Mesenchymal stem cell (in vitro differentiated cells and primary cell): ENCODE measurements at places on chromosomes 11 and 22.

DNA sequence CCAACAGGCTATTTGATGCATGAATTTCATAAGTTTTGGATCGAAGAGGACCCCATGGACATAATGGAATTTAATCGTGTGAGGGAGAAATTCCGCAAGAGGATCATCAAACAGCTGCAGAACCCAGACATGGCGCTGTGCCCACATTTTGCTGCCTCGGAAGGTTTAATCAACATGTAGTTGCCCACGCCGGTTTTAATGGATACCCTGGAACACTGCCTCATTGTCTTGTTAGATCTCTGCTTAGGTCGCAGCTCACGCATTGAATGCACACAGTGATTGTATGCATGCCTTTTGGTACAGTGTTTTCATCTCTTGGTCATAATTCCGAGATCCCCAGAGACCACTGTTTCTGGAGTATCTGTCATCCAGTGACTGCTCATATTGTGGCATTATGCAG is 46.8 kb downstream of the SLN start:
- DNase-seq: no peak

- no peak for DNase-seq
These were observed 89.3 kb upstream of the LMO1 start for GRCh38 chr11:8352876-8353505.

DNA sequence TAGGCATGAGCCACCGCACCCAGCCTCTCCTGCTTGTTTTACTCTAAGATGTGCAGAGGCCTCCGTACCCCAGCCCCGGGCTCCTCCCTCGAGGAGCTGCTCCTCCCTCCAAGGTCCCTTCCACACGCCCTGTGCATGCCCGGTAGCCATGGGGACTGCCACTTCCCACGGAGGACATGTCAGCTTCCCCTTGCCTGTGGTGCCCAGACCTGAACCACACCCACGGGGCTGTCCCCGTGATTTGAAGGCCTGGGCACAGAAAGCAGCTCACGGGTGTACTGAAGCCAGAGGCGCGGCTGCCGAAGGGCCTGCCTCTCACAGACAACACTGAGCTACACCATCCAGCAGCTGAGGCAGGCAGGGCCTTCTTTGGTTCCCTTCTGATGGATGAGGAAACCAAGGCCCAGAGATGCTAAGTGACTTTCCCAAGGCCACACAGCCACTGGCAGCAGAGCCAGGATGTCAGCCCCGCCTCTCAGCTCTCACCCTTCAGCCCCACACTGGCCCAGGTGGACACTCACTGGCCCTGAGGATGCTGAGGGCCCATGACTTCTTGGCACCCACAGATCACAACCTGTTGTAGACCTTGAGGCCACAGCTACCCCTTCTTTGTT is 7.3 kb downstream of the INS start:
- no peak for DNase-seq

DNA sequence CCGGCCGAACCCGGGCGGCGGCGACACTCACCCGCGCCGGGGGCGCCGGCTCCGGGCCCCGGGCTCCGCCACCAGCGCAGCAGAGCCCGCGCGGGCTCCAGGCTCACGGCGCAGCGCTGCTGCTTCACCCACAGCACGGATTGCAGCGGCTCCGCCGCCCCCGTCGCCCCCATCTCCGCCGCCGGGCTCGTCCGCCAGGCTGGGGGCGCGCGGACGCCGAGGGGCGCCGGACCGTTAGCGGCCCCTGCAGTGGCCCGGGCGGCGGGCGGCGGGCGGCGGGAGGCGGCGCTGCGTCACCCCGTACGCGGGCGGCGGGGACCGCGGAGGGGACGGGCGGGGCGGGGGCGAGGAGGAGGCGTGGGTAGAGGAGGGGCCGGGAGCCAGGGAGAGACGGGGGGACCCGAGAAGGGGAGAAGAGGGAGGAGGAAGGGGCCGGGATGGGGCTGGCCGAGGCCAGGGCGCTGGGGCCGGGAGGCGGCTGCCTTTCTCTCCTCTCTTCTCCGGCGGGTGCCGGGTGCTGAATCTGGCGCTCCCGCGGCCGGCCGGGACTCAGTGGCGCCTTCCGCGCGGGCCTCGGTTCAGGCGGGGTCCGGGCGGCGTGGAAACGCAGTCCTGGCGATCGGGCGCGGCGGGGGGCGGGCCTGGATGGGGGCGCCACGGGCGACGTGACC is at the start of gene CERK:
Gene CERK (minus strand): TSS at position 277 of the 671 bp plus-strand sequence. CDS start 104 bp downstream, at position 173.
- DNase-seq: peak; percentile 81

DNA sequence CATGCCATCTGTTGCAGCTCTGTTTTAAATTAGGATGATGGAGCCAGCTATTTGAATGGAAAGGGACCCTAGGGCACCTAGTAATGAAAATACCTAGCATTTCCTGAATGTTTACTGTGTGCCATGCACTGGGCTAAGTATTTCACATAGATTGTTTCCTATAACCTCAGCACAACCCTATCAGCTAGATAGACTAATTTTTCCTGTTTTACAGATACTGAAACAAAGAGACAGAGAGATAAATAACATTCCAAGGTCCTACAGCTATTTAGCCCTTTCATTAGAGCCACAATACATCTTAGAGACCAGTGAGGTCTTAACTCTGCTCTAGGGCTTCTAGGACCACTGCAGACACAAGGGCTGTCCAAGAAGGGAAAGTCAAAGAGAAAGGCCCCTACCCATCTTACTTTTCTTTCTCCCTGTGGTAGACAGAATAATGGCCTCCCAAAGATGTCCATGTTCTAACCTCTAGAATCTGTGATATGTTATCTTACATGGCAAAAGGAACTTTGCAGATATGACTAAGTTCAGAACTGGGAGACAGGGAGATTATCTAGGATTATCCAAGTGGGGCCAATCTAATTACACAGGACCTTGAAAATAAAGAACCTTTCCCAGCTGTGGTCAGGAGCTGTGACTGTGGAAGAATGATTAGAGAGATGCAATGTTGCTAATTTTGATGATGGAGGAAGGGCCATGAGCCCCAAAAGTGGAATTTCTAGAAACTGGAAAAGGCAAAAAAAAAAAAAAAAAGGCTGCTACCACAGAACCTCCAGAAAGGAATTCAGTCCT is 157.0 kb downstream of the CCDC34 start:
- DNase-seq: no peak

- DNase-seq: no peak
These were observed 33.1 kb upstream of the CYB5R3 start for GRCh38 chr22:42682113-42682851.

GRCh38 chr22:32632512-32633315 is 158.1 kb downstream of the FBXO7 start:
- DNase-seq: no peak

- DNase-seq: no peak
These were observed 22.2 kb upstream of the NAP1L4 start for GRCh38 chr11:3014057-3014938.

DNA sequence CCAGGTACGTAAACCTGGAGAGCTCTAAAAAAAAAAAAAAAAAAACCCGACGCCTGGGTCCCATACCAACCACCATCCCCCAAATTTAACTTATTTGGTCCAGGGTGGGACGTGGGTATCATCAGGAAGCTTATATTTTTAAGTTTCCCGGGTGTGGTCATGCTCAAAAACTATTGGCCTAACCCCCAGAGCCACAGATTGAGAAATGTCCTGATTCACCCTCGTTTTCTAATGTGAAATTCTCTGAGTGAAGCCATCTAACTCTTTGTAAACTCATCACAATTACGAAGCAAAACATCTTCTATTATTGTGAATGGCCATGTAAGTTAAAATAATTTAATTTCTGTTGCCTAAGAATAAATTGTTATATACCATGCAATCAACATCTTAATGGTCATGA is 29.6 kb downstream of the PAK1 start:
- DNase-seq: no peak

DNA sequence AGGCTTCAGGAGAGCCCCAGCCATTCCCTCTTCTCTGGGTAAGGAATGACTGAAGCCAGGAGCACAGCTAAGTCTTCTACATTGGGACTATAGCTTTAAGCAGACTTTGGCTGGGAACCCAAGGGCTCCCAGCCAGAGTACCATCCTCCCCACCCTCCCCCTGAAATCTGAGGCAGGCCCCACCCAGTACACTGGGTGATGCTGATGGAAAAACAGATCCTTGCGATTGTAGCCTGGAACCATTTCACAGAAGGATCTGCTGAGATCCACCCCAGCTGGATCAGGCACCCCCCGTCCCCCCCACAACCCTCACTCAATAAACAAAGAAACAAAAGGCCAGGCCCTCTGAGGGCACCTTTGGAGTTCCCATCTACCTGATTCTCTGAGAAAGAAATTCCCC is 39.8 kb downstream of the IL18BP start:
- DNase-seq: peak; percentile 12

DNA sequence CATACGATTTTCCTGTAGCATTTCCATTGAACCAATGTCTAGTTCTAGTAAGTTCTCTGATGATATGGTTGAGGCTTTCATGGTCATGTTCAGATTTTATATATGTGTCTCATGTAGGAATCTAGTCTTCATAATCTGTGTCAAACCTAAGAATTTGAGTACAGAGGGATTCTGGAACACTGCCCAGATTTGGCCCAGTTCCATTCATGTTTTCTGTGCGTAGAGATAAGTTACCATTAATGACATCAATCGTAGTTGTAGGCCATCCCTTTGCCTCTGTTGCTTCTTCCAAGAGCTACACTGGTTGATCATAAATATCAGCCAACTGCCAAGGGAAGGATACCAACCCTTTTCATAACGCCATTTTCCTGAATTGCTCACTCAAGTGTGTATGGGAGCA is 23.3 kb downstream of the ST3GAL4 start:
- no peak for DNase-seq

DNA sequence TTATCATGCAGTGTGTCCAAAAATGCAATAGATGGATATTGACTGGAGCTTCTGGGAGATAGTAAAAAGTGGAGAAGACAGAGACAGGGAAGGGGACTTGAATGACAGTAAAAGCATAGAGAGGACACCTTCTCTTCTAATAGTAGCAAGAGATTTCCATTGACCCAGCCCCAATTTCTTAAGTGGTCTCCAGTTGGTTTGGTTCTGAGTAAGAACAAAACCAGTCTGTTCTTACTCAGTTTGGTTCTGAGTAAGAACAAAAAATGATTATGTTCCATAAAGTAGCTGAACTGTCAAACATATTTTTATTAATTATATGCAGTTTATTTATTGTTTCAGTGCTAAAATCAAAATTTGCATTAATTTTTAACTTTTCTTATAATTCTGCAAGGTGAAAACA is 316.8 kb upstream of the MPPED2 start:
- no peak for DNase-seq

- peak; percentile 96 for DNase-seq
These were observed 29.8 kb downstream of the ADAMTS15 start for GRCh38 chr11:130478204-130478701.

DNA sequence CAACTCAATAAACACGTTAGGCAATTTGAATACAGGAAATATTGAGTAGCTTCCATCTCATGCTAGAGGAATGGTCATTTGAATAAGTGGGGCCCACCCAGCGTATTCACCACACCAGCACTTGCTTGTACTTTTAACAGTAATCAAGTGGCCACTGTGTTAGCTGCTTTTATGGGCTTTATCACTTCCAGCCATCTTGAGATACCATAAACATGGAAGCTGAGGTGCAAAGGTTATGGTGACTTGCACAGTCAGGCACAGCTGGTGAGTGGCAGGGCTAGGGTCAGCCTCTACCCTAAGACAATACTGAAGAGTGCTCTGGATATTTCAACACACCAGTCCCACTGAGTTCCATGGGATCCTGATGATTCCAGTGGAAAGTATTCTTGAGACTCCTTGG is 6.7 kb downstream of the JOSD1 start:
- peak; percentile 93 for DNase-seq

- DNase-seq: peak; percentile 23
These were observed 251.5 kb upstream of the ISX start for GRCh38 chr22:34814260-34815025.

DNA sequence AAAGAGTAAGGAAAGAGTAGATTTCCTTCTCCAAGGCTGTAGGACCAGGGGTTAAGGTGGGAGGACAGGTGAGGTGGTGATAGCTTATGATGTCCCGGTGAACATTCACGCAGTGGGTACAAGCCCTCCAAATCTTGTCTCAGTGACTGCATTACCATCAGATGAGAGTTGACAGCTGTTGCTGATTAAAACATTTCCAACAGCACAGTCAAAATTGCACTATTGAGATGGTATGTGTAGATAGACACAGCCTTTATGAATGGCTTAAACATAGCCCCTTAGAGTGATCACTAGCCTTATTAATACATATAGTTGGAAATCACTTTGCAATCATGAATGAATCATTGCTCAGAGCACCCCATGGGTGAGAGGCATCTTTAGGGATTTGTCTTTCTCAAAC is 7.3 kb downstream of the NELL1 start:
- no peak for DNase-seq

- no peak for DNase-seq
These were observed 267.5 kb downstream of the TTC28 start for GRCh38 chr22:28412109-28412508.

DNA sequence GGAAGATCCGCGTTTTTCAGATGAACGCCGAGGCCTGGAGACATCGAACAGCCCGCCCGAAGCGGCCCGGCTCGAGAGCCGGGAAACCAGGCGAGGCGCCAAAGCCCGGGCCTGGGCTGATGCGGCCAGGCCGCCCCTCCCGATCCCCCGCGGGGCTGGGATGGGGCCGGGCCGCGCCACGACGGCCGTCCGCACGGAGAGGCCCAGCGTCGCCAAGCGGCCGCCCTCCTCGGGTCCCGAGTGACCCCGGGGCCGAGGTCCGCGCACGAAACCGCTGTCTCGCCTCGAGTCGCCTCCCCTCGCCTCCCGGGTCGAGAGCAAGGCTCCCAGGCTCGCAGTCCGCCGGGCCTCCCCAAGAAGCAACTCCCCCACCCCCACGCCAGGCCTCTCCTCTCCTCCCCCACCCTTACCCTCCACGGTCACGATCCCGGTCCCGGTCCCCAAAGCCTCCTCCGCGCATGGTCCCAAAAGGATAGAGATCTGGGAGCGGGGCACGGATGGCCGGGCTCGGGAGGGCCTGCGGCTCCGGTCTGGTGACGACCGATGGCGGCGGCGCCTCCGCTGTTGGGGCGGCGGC is 482 bp downstream of the DDX17 start:
- peak; percentile 72 for DNase-seq

GRCh38 chr11:77866336-77866735 is 45.4 kb downstream of the AAMDC start:
- DNase-seq: no peak

GRCh38 chr22:45208993-45209838 is 31.5 kb downstream of the KIAA0930 start:
- peak; percentile 92 for DNase-seq

DNA sequence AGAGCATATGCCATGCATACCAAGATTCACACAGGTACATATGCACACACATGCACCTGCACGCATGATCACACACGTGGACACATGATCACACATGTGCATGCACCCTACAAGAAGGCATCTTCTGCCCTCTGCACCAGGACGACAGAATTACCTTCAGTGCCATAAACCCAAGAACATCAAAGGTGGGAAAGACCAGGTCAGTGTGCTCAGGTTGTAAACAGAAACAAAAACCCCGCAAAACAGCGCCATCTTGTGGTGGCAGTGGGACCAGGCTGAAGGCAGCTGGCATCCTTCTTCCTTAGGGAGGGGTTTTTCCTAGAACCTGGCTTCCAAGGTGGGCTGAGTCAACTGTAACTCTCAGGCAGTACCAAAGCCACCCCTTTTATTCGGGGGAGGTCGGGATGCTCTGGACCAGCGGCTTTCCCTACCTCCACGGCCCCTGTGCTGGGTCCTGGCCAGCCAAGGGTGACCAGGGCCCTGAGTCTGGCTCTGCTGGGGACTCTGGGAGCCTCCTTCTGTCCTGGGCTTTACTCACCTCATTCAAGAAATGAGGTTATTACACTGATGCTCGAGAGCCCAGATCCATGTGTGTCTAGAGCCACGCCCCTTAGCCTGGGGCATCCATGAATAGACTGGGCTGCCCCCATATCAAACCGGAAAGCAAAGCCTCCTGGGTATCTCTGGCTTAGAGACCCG is 69.4 kb upstream of the FGF3 start:
- DNase-seq: peak; percentile 62

- DNase-seq: no peak
These were observed 17.9 kb upstream of the HTR3A start for GRCh38 chr11:113956986-113957385.
